ENCODE measurements at places on chromosomes 7 and 10.

- DNase-seq, result no peak
These were observed 7.0 kb downstream of the REEP3 start for GRCh38 chr10:63528084-63528744.

DNA sequence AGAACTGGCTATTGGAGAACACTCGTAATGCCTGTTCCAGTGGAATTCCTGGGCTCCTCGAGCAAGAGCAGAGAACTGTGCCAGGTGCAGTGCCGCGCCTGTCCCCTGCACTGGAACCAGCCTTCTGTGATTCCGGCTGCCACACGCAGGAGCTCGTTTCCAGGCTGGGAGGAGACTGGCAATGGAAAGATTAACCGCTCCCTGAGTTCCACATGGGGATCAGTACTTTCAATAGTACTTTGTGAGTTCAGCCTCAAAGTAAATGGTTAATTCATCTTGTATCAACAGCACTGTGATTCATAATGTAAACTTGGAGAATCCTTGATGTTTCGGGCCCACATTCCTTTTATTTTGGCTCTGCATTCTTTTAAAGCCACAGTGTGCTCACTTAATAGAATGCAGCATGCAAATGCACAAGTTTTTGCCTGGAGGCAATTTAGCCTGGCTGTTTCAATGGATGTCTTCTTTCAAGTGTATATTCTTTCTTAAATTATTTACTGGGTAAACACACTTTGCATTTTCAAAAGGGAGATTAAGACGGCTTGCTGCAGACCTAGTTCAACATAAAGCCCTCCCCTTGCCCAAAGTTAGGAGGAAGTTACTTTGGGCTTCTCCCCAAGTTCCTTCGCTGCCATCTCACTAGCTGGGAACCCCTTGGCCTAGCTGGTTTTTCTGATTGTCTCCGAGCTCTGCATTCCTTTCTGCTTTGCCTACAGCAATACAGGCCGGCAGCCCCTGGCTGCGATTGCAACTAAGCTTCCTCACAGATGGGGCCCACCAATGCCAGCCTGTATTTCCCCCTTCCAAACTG lies 138.1 kb upstream of the TCF7L2 start:
- peak; percentile 96 for DNase-seq

DNA sequence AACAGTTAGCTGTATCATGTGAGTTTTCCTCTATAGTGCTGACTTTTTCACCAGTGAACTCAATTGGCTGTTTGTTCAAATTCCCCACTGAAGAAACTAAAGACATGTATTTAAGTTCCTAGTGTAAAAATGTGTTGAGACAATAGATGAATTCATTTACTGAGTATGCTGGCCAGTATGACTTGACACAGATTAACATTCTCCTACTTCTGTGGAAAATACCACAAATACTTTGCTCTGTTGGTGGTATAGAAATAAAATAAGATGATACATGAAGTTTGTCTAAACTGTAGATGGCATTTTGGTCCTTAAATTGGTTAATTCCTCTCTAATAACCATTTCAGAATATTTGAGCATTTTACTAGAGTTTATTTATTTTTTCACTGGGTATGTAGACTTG lies 227.7 kb upstream of the TEX47 start:
- peak; percentile 51 for DNase-seq

- DNase-seq, result peak; percentile 70
These were observed 82.6 kb upstream of the ZMIZ1 start for GRCh38 chr10:78985973-78986818.

DNA sequence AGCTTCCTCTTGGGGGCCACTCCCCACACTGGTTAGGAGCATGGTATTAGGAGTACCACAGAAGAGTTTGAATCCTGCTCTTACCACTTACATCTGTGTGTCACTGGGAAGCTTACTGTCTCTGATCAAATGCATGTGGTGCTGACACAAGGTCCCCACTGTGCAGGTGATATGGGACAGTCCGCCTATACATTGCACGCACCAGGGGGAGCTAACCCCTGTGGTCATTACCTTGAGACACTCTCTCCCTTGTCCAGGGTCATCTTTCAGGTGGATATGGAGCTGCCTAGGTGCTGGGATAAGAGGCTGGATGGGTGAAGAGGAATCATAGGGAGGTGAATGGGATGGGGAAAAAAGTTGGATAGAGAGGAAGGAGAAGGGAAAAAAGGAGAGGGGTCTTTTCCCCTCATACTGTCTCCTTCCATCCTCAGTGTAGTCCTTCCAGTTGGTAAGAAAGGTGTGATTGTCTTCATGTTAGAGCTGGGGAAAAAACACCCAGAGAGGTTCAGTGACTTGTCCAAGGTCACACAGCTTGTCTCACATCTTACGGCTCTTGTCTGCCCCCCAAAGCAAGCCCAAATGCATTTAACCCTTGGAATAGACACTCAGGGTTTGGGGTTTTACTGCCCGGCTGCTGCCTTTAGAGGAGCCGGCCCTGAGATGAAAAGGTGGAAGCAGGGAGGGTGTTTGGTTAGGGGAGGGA lies 125.9 kb downstream of the CDH23 start:
- no peak for DNase-seq

DNA sequence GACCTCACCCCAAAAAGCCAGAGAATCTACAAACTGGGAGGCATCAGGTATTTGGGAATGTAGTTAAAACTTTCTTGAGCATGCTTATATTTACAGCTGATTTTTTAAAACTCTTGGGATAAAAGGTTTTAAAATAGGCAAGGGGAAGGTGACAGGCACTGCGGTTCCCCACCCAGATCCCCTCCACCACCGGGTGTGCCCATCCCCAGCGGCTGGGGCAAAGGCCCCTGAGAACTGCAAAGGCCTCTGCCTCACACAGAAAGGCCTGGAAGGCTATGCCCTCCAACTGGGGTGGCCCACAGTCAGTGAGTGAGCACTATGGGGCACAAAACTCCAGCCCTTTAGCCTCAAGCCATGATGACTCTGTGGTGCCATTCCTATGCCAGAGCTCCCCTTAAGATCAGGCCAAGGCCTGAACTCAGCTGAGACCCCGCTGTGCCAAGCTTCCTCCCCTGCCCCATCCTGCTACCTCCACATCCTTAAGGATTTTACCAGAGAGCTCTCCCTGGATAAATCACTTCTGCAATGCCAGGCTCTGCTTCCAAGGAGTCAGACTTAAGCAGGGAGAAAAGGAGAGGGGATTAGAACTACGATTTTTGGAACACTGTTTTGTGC lies 299.1 kb downstream of the GRID1 start:
- DNase-seq, result no peak

DNA sequence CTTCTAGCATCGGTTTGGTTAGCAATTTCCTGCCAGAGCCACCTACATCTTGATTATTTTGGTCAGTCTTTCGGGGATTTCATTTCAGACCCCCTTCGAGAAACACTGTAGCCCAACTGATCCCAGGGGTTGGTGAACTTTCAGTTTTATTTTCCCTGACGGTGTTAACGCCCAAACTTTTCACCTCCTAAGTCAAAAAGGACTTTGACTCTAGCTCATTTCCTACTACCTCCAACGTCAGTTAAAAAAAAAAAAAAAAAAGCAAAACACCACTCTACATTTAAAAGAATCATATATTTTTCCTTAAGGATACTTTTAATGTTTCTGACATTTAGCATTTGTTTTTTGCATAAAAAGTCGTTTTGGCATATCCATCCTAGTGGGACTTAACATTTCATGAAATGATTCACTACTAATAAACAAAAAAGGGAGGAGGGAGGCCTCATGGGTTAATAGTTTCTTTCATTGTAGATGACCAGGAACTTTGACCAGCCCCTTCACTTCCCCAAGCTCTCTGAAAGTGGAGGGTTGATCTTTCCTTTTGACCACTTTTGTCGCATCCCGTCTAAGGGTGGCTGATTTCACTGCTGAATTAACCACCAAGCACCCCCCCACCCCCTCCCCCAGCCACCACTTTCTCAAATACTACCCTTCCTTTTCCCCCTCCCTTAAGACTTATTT lies 764 bp upstream of the TCF7L2 start:
- DNase-seq, result no peak

GRCh38 chr7:134458341-134458805 lies 527 bp downstream of the AKR1B1 start:
- DNase-seq, result peak; percentile 33

- DNase-seq, result peak; percentile 75
These were observed 472 bp downstream of the PDAP1 start for GRCh38 chr7:99407872-99408378.

GRCh38 chr10:29517352-29517923 lies 117.3 kb downstream of the SVIL start:
- DNase-seq, result peak; percentile 37

DNA sequence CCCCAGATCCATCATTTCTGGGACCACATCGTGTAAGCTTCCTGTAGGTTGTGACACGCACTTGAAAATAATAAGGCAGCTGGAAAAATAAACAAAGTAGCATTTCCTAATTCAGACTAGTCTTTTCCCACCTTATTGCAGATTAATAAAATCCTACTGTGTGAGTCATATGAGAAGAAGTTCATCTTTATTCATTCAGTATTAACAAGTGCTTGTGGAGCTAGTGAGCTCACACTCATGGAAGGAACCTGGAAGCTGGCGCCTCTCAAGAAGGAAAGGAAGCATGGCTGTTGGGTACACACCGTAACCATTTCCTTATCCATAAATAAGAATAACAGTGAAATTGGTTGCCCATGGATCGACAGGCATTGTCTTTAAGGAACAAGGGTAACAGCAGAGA lies 152.6 kb upstream of the PFKP start:
- DNase-seq, result no peak
